SIG-M5 (cell line): ENCODE measurements at places on chromosomes 2 and 18.

DNA sequence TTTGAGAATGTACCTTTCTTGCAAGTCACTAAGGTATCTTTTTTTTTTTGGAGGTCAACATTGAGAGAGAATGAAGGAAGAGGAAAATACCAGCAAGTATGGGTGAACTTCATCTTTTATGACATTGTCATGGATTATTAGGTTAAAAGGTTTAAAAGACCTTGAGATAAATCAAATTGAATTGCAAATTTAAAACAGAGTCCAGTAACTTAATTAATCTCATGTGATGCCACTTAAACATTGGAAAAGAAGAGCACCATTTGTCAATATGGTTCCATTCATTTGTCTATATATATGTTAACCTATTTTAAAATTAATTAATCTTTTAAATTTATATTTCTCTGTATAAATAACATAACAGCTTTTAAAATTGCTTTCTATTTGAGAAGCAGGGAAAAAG, 83.8 kb downstream of the PPP1R1C start:
- DNase-seq: no peak

DNA sequence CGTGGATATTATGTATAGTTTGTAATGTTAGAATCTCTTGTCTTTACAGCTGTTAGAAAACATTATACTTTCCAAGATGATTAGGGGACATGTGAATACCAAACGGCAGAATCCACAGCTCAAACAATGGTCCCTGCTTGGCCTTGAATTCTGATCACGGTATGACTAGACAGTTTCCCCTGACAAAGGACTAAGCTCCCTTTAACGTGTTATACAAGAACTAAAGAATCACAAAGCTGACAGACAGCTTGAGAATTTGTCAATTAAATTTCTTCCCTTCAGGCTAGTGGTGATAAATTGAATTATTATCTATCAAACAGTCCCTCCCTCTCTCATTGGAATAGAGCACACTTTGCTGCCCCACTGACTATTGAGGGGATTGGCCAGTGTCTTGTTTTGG, 359.2 kb upstream of the ID2 start:
- DNase-seq: no peak

- no peak for DNase-seq
These were observed 253.1 kb downstream of the SH3BP4 start for GRCh38 chr2:235204948-235205347.

GRCh38 chr2:100200985-100201384, 58.6 kb upstream of the AFF3 start:
- DNase-seq: no peak

DNA sequence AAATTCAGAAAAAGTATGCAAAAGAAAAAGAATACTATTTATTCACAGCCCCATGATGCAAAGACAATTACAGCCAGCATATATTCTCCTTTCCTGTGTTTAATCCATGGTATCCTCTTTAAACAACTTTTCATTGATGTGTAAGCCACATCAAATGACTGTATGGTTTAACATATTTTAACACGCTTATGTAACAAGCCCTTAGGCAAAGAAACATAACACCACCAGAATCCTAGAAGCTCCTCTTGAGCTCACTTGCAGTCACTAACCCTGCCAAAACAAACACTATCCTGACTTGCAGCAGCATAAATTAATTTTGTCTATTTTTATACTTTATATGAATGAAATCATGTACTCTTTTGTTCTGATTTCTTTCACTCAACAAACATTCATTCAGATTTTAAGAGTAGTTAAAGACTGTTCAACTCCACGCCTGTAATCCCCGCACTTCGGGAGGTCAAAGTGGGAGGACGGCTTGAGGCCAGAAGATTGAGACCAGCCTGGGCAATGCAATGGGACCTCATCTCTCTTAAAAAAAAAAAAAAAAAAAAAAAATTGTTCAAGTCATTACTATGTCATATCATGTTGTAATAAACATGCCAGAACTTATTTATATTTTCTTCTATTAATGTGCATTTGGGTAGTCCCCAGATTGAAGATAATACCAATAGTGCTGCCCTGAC, 226.3 kb downstream of the NBAS start:
- no peak for DNase-seq

GRCh38 chr18:59466980-59467379, 107.9 kb upstream of the LMAN1 start:
- no peak for DNase-seq

DNA sequence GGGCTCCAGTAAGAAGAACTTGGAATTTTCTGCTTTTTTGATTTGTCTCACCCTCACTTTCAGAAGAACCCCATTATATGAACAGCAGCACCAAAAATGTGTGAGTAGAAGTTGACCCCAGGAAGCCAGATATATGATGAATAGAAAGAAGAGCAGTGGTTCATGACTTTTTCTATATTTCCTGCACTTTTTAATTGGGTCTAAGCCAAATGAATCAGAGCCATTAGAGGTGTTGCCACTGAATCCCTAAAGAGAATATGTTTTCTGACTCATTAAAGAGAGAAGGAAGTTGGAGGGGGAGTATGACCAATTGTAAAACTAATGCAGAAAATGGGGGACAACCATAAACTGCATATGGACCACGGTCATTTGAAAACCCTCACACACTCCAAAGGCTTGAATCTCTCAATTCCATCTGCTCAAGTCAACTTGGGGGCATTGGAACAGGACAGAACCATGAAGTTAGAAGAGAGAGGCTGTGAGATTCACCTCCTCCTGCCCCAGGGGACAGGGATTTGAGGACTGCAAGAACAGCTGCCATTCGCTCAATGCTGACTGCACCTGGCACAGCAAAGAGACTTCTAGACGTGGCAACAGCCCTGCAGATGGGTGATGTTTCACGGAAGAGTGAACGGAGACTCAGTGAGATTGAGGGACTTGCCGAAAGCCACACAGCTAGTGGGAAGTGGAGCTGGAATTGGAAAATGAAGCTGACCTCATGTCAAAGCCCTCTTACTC, 3.0 kb downstream of the DAPL1 start:
- no peak for DNase-seq

- DNase-seq: no peak
These were observed 96.9 kb upstream of the ZNF236 start for GRCh38 chr18:76725445-76725844.

GRCh38 chr18:25170402-25170801, 181.6 kb downstream of the ZNF521 start:
- no peak for DNase-seq

- DNase-seq: no peak
These were observed 217.1 kb downstream of the DYSF start for GRCh38 chr2:71670430-71670795.

DNA sequence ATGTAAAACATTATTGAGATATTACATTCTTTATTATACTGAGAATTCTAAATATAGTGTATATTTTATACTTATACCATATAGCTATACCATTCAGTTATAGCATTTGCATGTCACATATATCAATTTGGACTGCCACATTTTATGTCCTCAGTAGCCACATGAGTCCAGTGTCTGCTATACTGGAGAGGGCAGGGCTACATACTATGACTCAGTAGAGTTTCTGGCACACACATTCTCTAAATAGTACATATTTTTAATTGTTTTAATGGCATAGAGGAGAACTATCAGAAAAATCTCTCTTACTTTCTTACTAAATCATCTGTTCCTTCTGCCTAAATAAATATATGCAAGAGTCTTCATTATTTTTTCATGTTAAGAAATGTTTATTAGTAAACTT, 55.4 kb upstream of the COL5A2 start:
- DNase-seq: no peak

- DNase-seq: no peak
These were observed 17.3 kb upstream of the GTF2A1L start for GRCh38 chr2:48600204-48600813.

DNA sequence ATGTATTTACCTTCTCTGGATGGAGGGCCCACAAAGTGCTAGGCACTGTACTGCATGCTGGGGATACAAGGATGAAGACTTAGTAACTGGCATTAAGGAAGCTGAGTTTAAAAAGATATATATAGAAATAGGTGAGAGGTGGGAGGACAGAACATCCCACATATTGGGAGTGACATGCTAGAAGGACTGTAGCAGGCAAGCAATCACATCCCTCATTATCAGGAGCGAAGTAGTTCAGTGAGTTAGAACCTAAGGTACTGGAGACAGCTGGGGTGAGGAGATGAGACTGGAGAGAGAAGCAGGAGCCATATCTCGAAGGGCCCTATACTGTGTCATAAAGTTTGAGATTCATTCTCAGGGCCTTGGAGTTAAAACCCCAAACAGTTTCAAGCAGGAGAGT, 10.9 kb upstream of the OSBPL1A start:
- no peak for DNase-seq

- DNase-seq: no peak
These were observed 66.0 kb downstream of the LANCL1 start for GRCh38 chr2:210410542-210410941.

DNA sequence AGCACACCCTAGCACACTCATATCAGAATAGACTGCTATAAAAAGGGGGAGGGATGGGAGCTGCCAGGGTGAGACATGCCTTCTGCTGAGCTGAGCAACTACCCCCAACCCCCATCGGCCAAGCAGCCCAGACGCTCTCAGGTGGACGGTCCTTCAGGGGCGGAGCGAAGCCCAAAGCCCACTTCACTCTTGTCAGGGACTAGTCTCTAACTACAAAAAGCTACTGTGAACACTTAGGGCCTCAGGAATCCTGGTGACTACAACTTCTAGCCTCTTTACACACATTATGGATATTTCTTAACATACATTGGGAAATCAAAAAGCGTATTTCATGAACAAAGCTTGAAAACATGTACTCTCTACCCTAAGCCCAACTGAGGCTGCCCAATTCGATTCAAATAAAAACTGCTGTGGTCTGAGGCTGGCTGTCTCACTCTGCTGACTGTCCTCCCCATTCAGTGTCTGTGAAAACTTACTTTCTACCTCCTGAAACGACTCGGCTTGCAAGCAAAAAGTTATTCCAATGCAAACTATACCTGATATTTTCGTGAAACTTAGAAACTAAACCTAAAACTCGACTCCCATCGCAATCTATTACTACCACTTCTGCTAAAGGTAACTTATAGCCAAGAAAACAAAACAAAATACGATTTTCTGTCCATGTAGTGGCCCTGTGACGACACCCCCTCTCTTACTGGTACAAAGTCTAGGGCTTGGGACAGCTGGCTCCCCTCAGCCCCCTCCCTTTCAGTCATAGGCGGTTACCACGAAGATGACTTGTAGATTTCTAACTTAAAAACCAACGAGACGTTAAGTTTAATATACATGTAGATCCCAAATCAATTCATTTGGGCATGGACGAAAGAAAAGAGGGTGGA, 1.2 kb downstream of the SERTAD2 start:
- DNase-seq: peak; percentile 34

GRCh38 chr2:189835855-189836558, 51.8 kb downstream of the PMS1 start:
- no peak for DNase-seq

- DNase-seq: no peak
These were observed 724 bp downstream of the NMS start for GRCh38 chr2:100470898-100471514.

- DNase-seq: no peak
These were observed 190.1 kb upstream of the SLC35G4 start for GRCh38 chr18:11419338-11419737.

DNA sequence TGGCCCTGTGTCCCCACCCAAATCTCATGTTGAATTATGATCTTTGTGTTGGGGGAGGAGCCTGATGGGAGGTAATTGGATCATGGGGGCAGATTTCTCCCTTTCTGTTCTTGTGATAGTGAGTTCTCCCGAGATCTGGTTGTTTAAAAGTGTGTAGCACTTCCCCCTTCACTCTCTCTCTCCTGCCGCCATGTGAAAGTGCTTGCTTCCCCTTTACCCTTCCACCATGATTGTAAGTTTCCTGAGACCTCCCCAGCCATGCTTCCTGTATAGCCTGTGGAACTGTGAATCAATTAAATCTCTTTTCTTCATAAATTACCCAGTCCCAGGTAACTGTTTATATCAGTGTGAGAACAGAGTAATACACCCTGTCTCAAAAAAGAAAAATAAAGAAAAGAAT, 25.5 kb downstream of the LRRFIP1 start:
- DNase-seq: no peak

DNA sequence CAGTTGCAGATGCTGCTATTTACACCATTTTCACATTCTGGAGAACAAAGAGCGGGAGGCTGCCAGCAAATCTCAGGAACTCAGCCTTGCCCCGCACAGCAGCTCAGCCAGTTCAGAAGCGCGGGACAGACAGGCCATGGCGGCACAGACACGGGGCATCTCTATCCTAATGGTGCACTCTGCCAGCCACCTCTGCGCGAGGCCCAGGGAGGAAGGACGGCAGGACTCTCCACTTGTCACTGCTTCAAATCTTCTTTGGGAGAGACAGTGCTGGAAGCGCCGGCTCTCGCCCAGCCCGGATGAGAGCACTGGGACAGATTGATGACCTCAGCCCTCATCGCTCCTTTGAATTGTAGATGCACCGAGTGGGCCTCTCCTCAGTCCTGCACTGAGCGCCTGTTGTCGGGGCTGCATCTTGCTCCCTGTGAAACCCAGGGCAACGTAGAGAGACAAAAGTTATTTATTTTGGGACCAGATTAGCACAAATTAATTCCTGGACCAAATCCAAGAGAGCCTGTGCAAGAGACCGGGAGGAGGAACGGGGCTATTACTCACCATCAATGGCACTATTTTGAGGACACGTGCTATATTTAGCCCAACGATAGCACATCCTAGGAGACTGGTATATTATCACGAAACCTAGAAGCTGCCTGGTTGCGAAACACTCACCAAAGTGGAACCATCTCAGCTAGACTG, 211.4 kb upstream of the SMIM21 start:
- DNase-seq: no peak

DNA sequence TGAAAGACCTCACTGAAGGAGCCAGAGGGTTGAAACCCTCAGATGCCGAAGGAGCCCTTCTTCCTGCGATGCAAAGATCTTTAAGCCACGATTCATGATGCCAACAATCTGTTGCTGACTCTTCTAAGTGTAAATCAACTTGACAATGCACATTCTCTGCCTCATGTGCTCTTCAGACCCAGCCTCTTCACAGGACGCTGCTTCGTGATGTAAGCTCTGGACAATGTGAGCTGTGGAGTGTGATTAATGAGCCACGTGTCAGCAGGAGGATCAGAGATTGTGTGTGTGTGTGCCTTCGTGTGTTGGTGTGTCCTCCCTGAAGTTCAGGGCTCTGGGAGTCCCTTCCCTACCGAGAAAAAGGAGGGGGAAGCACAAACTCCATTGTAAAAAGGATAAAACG, 26.5 kb upstream of the TWIST2 start:
- no peak for DNase-seq
